ENCODE measurements at places on chromosomes 12 and 14.

GRCh38 chr14:68927956-68928675, 51.0 kb downstream of the ACTN1 start:
- DNase-seq, result no peak

DNA sequence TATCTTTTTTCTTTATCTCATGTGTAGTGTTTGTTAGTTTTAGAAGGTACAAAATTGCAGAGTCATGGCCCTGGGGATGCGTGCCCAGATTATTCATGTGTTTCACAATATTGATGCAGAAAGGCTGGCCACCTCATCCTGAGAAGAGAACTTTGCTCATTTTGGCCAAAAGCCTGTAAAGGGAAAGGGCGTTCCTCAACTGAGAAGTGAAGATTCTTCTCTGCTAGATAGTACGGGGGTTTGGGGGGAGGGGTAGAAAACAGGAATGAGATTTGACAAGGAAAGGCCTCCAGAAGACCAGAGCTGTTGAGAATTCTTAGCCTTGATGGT, 1.7 kb downstream of the MGST1 start:
- DNase-seq, result no peak

GRCh38 chr12:66203820-66204219, 14.8 kb downstream of the IRAK3 start:
- DNase-seq, result no peak

GRCh38 chr12:79360936-79361335, 329.8 kb downstream of the PAWR start:
- DNase-seq, result no peak

DNA sequence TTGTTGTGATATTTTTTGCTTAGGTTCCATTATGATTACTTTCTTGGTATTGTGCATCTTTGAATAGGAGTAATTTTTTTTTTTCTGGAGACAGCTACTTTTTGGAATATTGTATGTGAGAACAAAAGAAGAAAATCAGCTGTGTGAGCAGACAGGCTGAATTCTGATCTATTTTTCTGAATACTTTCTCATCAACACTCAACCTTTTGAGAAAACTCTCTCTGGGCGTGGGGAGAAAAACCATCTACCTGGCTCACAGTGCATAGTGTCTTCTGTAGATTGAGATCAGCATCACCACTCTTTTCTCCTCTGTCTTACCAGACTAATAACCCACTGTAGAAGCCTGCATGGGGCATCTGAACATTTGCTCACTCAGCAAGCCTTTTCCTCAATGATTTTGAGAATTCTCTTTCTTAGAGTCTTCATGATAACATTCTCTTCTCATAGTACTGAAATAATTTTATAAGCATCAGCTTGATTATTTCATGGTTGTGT, 3.3 kb downstream of the PIK3C2G start:
- no peak for DNase-seq

GRCh38 chr12:56951582-56952339, 5.6 kb downstream of the RDH16 start:
- DNase-seq, result no peak

DNA sequence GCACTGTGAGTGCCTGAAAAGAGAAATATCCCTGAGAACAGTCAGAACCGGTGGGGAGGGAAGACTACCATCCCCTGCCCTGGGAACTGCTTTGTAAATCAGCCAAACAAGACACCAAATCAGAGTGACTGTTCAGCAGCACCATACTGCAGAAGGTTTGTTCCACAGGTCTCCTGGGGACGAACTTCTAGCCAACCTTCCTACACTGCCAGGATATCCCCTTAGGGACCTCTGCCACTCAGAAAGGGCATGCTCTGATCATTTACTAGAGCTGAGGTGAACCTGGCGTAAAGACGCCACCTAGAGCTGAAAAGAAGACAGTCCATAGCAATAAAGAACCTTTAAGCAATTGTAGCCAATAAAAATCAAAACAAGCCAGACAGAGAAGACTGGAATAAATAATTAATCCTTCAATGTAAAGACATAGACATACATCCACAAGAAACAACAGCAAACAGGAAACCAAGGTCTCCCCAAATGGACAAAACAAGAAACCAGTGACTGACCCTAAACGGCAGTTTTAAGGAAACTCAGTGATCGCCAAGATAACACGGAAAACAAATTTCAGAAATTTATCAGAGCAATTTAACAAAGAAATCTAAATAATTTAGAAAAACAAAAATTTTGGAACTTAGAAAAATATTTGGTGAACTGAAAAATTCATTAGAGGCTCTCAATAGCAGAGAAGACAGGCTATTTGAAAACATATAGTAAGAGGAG, 228.1 kb upstream of the AMIGO2 start:
- DNase-seq, result peak; percentile 17

DNA sequence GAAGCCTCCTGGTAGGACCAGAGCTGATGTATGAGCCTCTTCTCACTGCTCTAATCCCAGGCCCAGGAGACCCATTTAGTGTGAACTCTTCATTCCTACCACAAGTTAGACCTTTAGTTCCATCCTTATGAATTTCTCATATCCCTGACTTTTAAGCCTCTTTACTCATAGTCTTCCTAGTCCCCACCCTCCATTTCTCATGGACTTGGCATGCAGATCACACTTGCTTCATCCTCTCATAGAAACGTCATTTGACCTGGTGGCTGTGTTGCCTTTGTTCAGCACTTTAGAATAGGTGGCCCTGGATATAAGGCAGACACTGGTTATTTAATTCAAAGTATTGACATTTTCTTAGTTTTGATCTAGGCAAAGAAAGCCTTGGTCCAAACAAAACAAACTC, 99.5 kb downstream of the SLC16A7 start:
- DNase-seq, result no peak

DNA sequence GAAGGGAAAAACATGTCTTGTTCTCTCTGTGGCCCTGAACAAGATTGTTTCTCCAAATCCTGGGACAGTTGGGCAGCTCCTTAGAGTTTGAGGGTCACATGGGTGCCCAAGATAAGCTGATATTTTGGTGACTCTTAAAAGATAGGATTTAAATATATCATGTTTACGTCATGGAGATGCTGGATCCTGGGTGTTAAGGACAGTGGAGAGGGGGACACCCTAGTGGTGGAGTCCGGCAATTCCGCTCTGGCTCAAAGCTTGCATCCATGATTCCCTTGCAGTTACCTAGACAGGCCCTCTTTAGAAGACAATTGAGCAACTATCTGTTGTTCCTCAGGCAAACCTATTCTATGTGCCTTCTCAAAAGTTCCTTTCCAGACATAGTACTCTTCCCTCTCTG, 101.8 kb downstream of the CMKLR1 start:
- no peak for DNase-seq

DNA sequence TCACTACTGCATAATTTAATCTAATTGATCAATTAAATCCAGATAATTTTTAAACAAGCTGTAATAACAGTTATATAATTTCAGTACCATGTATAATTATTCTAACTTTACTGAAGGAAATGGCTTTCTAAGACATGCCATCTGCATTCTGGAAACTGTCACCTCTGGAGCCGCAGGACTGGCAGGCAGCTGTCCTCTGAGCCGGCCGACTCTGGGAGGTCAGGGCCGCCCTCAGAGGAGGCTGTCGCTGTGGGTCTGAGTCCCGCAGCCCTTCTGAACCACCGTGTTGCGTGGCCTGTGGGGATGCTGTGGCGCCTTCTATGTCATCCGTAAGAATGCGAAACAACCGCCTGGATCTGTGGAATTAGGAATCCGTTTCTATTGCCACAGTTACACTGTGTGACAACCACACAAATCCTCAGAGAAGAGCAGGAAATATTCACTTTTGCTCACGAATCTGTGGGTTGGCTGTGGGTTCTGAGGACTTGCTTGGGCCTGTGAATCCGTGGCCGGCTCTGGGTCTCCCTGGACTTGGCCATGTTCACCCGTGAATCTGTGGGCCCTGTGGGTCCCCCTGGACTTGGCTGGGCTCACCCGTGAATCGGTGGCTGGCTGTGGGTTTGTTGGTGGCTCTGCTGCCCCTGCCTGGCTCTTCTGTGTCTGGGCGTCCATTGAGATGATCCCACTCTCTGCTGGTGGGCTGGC, 17.2 kb upstream of the GALNT9 start:
- DNase-seq, result no peak

DNA sequence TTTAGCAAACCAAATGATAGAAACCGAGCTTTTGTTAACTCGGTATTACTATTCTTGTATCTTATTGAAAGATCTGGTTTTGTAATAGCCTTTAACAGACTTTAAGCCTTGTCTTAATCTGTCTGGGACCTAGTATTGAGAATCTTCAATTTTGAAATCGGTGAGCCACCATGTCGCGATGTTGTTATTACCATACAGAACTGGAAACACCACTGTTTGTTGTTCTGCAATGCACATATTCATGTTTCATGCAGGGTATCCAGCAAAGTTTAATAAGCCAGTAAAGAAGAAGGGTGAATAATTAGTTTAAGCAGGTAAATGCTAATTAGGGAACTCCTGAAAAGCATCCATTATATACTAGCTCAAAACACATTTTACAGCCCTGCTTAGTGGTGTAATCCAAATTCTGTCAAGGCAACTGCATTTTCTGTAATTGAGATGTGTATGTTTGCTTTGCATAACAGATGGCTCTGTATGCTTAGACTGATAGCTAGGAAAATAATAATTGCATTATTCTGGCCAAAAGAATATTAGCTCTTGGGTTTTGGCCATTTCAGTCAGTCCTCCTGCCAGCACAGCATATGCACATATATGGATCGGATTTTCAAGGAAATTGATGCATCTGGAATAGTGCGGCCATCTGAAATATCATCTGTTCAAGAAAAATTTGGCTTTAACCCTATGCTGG, 389.2 kb downstream of the EGLN3 start:
- DNase-seq, result no peak

GRCh38 chr12:12379831-12380730, 23.2 kb downstream of the BORCS5 start:
- no peak for DNase-seq

DNA sequence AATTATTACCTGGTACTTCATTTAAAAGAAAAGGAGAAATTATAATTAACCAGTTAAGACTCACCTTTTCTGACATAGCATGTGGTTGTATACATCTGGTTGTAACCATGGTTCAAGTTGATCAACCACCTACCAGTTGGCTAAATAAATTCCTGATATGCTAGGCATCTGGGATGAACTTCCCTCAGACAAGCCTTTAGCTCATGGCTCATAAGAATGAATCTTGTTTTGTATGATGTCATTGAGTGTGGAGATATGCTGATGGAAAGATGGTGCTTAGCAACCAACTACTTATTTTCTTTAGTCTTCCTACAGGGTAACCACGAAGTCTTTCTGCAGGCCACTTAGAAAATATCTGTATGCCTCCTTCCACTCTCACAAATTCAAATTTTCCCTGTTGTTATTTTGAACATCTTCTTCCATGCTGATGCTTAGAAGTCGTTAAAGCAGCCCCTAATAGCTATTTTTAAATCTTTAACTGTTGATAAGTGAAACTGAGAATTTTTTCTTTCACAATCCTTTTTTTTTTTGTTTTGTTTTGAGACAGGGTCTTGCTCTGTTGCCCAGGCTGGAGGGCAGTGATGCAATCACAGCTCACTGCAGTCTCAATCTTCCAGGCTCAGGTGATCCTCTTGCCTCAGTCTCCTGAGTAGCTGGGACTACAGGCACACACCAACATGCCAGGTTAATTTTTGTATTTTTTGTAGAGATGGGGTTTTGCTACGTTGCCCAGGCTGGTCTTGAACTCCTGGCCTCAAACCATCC, 51.9 kb upstream of the PTHLH start:
- no peak for DNase-seq

GRCh38 chr12:108418164-108418890, 79.2 kb upstream of the CMKLR1 start:
- DNase-seq, result no peak

GRCh38 chr14:23175823-23176222, 7.6 kb downstream of the SLC7A8 start:
- no peak for DNase-seq

- DNase-seq, result no peak
Measured at GRCh38 chr12:66168410-66168809, 1.4 kb downstream of the TMBIM4 start.

- no peak for DNase-seq
Measured at GRCh38 chr12:101859664-101860607, 17.4 kb upstream of the DRAM1 start.

DNA sequence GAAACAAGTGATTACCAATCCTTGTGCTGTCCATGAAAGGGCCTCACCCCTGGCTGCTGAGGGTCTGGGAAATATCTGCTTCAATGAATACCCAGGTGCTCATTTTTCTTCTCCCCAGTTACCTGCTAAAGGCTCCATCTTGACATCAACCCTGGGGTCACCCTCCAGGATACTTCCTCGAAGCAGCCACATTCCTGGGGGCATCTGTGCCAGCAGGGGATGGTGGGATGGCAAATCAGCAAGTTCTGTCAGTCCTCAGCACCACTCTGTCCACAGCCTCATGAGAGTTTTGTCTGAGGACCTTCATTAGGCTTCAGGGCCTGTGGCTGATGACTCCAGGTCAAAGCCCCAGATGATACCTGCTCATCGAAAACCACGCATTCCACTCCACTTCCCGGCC, 124.8 kb downstream of the ZFP36L1 start:
- no peak for DNase-seq

DNA sequence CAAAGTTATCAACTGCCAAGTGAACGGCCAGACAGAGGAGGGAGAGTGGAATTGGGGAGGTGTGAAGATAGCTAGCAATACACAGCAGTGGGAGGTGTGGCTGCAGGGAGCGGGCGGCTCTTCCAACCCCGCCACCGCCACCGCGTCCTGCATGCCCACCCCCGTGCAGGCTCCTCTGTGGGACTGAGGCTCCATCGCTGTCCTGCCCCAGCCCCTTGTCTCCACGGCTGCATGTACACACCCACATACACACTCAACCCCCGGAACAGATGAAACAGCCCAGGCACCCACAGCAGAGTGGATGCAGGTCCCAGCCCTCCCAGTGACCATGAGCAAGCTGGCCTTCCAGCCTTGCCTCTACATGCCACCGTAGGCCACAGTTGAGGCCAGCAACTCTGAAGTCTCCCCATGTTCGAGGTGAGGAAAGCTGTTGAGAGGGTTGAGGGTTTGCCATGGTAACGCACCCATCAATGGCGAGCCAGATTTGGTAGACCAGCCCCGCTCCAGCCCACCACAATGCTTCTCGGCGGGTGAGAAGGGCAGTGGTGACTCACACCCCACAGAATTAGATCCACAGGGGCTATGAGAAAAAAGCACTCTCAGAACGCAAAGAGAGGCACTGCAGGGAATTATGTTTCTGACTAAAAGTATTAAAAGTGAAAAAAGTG, 39.3 kb downstream of the PITPNM2 start:
- DNase-seq, result no peak

DNA sequence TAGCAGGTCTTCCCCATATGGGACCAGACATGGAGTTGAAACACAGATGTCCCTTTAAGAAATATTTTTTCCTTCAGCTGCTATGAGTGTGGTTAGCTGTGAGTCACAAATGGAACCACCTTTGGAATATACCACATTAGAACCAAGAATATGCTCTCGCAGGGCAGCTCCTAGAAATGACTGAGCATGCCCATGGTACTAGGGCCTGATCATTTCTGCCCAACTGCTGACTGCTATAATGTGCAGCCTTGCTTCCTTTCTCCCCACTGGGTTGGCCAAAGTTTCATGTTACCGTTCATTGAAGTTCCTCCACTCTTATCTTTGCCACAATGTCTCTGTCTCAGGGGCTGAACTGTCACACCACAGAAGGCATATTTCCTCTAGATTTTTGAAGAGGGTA, 1074.6 kb downstream of the FLRT2 start:
- DNase-seq, result no peak
